ENCODE measurements at places on chromosomes 1 and 21. TPM values are rescaled to one million over a fixed set of nuclear protein-coding genes. Genes with fewer than 3 reads are reported as not detected.

The SPRR2G gene
- not detected for total RNA-seq

The AMPD1 gene
- not detected for total RNA-seq

The LRRC8D gene
- 12.1 TPM for total RNA-seq

The ADORA1 gene
- total RNA-seq, result 6.5 TPM

The ARHGEF16 gene
- total RNA-seq, result not detected

The LCE3A gene
- not detected for total RNA-seq

The SHE gene
- total RNA-seq, result 0.49 TPM

The PTPN14 gene
- 46.6 TPM for total RNA-seq

The LAMC2 gene
- 2.0 TPM for total RNA-seq

The LHX8 gene
- total RNA-seq, result not detected

The GPR153 gene
- 10.9 TPM for total RNA-seq

The FMO2 gene
- total RNA-seq, result 7.4 TPM

The KCNH1 gene
- not detected for total RNA-seq

The OR2M3 gene
- total RNA-seq, result not detected

The GPA33 gene
- not detected for total RNA-seq

The TNFRSF1B gene
- 10.7 TPM for total RNA-seq

The LCE1C gene
- total RNA-seq, result not detected

Data from fibroblast of the aortic adventitia (primary cell).